ENCODE measurements at places on chromosomes 1 and 21.

GRCh38 chr1:214012418-214012817, 24.6 kb downstream of the PROX1 start:
- H3K27me3 ChIP-seq, result no peaks in the 10 kb centered on the region
- no peaks in the 10 kb centered on the region for H3K36me3 ChIP-seq
- DNase-seq, result no peak
- H3K4me1 ChIP-seq, result no peaks in the 10 kb centered on the region
- H3K27ac ChIP-seq, result no peak overlapping the region

- no peaks in the 10 kb centered on the region for H3K36me3 ChIP-seq
- H3K4me1 ChIP-seq, result no peaks in the 10 kb centered on the region
- no peak overlapping the region for H3K27ac ChIP-seq
- peaks cover 25% of the 10 kb centered on the region for H3K27me3 ChIP-seq
Observed at GRCh38 chr1:47935856-47936255, 61.3 kb downstream of the TRABD2B start.

- H3K36me3 ChIP-seq, result no peaks in the 10 kb centered on the region
- no peak overlapping the region for H3K27ac ChIP-seq
- no peak overlapping the region for H3K4me3 ChIP-seq
- H3K4me1 ChIP-seq, result peaks cover 15% of the 10 kb centered on the region
- no peaks in the 10 kb centered on the region for H3K27me3 ChIP-seq
- no peak for DNase-seq
Observed at GRCh38 chr1:234997201-234997895, 131.3 kb downstream of the TOMM20 start.

DNA sequence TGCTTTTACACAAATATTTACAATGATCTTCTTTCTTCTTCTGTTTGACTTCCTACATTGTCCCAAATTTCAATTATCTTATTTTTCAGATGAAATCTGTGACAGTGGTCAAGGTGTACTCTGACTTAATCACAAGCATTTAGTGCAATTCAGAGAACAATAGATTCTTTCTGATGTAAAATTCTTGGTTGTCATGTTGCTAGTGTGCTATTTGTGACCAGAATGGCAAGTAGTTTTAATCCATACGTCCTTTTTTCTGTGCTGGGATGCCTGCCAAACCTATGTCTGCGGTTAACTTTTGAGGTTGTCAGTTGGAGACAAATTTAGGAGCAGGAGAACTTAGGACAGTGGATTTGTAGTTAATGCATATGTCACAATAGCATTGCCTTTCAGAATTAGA, 31.0 kb downstream of the NCAM2 start:
- H3K4me3 ChIP-seq, result no peak overlapping the region
- no peak for DNase-seq
- H3K27ac ChIP-seq, result no peak overlapping the region
- H3K27me3 ChIP-seq, result no peaks in the 10 kb centered on the region
- no peaks in the 10 kb centered on the region for H3K4me1 ChIP-seq

- peak; percentile 72 for DNase-seq
- peaks cover 34% of the 10 kb centered on the region for H3K36me3 ChIP-seq
Observed at GRCh38 chr1:156499842-156500542, 583 bp downstream of the MEF2D start.

- no peak overlapping the region for H3K27ac ChIP-seq
- DNase-seq, result no peak
- no peak overlapping the region for H3K4me3 ChIP-seq
- peaks cover 21% of the 10 kb centered on the region for H3K36me3 ChIP-seq
- H3K4me1 ChIP-seq, result peaks cover 3% of the 10 kb centered on the region
Observed at GRCh38 chr1:233183226-233184020, 112.1 kb downstream of the PCNX2 start.

GRCh38 chr21:32690085-32690484, 37.7 kb downstream of the SYNJ1 start:
- no peaks in the 10 kb centered on the region for H3K27me3 ChIP-seq
- peaks cover 13% of the 10 kb centered on the region for H3K36me3 ChIP-seq
- no peak overlapping the region for H3K27ac ChIP-seq
- H3K4me1 ChIP-seq, result no peaks in the 10 kb centered on the region

DNA sequence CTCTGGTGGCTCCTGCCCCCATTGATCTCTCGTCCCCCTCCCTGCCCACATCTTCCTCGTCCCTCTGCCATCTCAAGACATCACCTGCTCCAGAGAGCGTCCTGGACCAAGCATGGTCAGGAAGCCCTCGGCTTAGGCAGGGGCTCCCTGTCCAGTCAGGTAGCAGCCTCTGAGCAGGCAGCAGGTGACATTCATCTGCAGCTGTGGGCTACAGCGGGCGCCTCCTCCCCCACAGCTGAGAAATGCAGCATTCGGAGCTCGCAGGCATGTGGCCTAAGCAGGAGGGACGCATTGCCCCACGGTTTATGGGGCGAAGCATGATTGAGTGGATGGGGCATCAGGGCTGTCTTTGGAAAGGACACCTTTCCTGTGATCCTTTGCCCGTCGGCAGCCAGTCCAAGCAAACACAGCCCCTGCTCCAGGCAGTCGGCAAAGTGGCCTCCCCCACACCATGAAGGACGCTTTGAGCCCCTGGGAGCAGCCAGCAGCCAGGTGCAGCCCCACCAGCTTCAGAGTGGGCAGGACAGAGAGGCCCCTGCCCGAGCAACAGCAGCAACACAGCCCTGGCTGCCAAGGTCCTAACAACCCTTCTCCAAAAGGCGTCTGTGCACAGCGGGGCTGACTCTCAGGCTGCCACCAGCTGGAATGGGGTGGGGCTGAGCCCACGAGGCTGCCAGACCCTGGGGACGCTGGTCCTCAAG, 234.1 kb upstream of the VAMP3 start:
- DNase-seq, result no peak
- no peak overlapping the region for H3K4me3 ChIP-seq
- H3K27ac ChIP-seq, result no peak overlapping the region
- H3K27me3 ChIP-seq, result peaks cover 20% of the 10 kb centered on the region
- H3K4me1 ChIP-seq, result no peaks in the 10 kb centered on the region

DNA sequence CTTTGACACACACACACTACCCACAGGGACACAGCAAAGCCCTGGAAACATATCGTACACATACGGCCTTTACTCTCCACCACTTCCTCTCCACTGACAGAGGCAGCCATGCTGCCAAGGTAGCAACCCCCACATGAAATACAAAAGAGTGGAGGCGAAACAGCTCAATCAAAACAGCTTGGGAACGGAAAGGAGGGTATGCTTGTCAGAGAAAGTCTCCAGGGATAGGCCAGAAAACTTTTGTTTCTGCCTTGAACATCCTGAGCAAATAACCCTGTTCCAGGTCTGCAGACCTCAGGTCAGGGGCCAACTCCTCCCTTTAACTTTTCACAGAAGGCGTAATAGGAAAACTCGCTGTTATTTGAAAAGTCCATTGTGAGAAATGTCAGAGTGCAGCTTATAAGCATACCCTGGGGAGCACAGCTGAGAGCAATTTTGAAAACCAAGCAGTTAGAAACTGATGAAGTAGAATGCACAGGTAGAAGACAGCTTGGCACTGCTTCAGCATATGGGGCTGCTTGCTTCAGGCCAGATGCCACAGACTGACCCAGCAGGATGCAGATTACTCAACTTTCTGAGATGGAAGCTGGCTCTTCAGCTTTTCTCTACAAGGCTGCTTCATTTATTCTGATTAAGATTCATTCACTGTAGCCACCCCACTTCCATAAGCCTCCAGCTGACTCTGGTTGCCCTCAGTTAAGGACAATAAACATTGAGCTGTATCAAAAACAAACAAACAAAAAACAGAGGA, 18.0 kb downstream of the KIAA0319L start:
- H3K27me3 ChIP-seq, result no peaks in the 10 kb centered on the region
- peaks cover 29% of the 10 kb centered on the region for H3K36me3 ChIP-seq

DNA sequence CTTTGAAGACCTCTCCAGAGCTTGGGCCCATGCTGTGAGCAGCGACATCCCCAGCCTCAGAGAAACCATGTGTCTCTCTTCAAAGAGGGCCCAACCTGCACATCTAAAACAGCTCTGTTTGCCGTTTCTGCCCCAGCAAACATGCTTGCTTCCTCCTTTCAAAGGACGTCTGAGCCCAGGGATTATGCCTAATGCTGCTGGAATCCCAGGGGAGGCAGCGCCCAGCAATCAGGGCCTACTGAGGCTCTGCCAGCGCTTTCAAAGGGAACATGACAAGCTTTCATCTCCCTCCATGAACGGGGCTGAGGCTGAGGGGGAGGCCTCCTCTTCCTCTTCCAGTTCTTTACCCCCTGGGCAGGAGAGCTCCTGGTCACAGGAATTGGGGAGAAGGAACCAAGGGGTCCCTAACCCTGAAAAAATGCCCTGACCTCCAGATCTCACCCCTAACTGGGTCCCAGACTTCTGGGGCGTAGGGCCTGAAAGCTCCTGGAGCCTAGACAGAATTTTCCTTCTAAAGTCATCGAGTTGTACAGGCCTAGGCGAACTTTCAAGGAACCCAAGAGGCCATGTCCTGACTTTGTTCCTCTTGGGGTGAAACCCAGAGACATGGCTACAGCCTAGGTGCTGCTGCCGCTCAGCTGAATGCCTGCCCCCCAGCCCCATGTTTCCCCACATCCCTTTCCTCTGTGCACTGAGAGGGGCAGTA, 13.4 kb upstream of the ASCL5 start:
- H3K27ac ChIP-seq, result peak overlapping the region; percentile 52
- peaks cover 60% of the 10 kb centered on the region for H3K36me3 ChIP-seq
- DNase-seq, result no peak
